CD8-positive, alpha-beta T cell (primary cell): ENCODE measurements at places on chromosomes 2 and 18.

GRCh38 chr18:8106603-8107002 is 502.6 kb upstream of the RAB12 start:
- no peak for DNase-seq

DNA sequence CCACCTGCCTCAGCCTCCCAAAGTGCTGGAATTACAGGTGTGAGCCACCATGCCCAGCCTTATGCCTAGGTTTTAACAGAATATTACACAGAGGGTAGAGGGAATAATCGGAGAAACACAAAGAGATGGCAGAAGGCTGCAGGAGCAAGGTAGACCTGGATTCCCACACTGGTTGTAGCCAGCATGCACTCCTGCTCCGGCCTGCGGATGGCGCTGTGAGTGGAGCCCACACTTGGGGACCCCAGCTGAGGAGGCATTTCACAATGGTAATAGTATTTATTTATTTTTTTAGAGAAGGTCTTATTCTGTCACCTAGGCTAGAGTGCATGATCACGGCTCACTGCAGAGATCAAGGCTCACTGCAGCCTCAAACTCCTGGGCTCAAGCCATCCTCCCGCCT is 38.8 kb upstream of the DARS1 start:
- no peak for DNase-seq

- no peak for DNase-seq
Observed at GRCh38 chr2:130258356-130258755, 60.1 kb upstream of the TUBA3E start.

DNA sequence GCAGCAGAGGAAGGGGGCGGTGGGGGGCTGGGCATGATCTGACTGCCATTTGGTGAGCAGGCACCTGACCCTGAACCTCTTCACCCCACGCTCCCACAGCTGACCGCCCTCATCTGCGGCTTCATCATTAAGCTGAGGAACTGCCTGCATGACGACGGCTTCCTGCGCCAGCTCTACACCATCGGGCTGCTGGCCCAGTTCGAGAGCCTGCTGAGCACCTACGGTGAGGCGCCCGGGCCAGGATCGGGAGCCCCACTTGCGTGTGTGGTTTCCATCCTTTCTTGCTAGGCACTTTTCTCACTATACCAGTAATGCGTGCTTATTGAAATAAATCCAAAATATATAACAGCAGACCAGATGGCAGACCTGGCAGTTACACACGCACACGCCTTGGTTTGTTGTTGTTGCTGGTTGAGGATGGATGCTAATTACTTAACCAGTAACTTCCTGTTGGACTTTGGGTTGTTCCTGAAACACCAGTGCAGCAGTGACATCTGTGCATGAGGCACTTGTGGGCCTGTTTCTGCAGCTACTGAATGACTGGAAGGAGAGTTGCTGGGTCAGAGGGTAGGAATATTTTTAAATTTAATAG is 43.7 kb downstream of the COA5 start:
- no peak for DNase-seq

GRCh38 chr2:104428155-104428554 is 425.8 kb upstream of the POU3F3 start:
- no peak for DNase-seq

DNA sequence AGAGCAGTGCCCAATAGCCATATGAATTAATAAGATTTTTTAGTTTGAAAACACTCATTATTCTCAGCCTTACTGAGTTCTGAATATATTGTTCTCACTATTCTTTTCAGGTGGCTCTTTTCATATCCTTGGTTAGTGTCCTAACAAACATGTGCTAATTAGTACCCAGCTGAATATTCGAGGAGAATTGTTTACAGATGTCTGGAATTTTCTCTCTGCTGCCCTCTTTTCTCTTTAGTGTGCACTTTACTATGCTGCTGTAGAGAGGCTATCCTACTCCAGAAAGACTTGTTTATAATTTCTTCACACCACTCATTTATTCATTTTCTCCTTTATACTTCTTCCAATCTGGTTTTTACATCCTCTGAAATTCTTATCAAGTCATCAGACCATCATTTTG is 405.3 kb downstream of the SPAG16 start:
- no peak for DNase-seq

GRCh38 chr2:171404719-171405118 is 29.1 kb downstream of the METTL8 start:
- no peak for DNase-seq
